Trophoblast cell (in vitro differentiated cells and primary cell): ENCODE measurements at places on chromosomes 13 and 19.

GRCh38 chr19:17526922-17527321 lies 15.5 kb downstream of the PGLS start:
- no peak for DNase-seq

- no peak for DNase-seq
Measured at GRCh38 chr13:80499536-80500290, 158.8 kb upstream of the SPRY2 start.

- DNase-seq, result no peak
Measured at GRCh38 chr13:29421118-29421517, 174.4 kb downstream of the SLC7A1 start.

GRCh38 chr13:46751811-46752635 lies 44.9 kb downstream of the ESD start:
- DNase-seq, result peak; percentile 13

- no peak for DNase-seq
Measured at GRCh38 chr13:56515441-56515840, 625.3 kb upstream of the PRR20A start.

DNA sequence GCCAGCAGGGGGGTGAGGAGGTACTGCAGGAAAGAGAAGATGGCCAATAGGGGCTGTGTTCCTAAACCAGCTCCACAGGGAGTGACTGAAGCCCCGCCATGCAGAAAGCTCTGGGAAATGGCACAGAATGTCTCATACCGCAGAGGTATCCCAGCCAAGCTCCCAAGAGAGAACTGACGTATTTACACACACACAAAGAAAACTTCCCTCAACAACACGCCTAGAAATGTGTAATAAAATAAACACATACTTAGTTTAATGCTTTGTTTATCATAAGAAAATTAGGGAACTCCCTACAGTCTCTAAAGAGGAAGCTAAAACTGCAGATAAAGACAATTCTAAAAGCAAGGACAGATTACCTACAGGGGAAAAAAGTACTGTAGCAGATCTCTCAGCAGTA lies 40.0 kb downstream of the ESD start:
- DNase-seq, result no peak

DNA sequence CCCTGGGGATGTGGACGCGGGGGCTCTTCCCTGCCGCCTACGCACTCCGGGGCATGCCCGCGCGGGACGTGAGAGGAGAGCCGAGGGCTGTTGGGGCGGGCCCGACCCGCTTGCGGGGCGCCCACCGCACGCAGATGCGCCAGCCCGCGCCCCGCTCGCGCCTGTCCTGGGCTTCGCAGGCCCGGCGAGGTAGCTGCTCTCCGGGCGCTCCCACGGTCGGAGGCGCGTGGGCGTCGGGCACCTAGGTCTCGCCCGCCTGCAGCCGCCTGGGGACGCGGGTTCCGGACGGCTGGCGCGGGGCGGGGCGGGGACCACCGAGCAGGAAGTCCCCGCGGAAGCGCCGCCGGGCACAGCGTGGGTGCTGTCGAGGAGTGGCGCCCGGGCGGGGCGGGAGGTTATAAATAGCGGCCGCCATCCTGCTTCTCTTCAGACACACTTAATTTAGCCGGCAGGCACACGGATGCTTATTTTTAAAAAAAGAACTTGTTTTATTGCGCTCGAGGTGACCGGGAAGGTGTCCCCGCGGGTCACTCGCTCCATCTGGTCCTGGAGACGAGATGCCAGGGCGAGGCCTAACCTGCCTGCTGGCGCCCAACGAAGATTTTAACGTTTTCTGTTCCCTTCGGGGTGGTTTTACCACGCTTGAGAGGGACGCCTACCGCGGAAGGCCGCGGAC lies 561 bp upstream of the GJA3 start:
- no peak for DNase-seq

DNA sequence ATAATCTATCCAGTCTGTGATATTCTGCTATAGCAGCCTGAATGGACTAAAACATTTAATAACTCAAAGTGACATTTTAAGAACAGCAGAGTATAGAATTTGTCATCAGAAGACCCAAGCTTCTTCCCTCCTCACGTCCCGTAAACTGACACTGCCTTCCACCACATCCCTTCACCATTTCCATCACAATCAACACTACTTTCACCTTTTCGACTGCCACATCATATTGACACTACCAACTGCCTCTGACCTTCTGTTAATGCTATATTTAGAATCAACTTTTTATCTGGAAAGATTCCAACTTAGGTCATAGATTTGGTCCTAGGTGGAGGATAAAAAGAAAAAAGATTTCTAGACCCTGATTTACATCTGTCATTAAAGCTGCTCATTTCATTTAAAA lies 39.6 kb downstream of the STOML3 start:
- DNase-seq, result no peak

DNA sequence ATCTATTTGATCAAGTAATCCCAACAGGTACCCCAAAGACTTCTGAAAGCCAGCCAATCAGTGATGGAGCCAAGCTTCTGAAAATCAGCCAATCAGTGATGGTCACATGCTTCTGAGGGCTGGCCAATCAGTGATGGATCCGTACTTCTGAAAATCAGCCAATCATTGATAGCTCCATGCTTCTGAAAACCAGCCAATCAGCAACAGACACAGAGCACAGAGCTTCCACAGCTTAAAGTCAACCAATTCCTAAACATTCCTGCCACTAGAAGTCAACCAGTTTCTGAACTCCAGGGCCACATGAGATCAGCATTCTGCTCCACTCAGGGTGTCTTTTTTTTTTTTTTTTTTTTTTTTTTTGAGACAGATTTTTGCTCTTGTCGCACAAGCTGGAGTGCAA lies 8.2 kb upstream of the HSD17B14 start:
- DNase-seq, result peak; percentile 81

DNA sequence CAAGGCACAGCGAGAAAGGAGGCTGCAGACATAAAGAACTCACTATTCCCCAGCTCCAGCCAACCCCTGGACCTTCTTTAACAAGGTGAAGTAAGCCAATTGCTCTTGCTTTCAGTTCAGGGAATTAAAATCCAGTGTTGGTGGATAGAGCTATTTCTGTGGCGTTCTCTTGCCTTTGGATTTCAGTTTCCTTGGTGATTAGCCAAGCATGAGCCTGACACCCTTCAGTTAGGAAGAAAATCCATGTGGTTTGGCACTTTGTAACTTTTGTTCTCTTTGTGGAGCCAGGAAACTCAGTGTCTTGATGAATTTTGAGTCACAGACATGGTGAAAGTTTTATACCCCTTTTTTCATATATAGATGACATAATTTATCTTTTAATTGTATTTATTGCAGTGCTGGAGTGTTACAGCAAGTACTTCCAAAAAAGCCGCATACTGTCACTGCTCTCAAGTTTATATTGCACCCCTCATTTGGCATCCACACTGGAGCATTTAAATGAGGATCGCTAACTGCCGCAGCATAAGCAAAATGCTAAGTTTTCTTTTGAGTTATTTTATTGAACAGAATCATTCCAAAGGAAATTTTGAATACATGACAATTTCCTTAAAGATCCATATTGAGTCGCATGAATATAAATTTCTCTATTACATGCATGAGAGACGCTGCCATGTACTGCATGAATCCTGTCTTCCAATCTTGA lies 406.8 kb downstream of the MYO16 start:
- no peak for DNase-seq

DNA sequence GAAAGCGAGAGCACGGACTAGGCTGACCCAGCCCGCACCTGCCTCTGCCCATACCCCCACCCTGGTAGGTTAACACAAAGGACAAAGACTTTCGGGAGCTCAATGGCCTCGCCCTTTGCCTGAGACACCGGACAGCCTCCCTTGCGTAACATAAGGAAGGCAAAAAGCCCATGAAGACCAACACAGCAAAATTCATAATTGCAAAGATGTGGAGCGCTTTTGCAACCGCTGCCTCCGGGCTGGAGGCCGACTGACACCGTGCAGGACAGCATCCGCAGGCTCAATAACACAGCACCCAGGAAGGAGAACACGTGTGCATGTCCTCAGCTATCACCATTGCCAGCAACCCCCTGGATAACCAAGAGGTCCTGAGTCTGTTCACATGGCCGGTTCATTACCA lies 15.4 kb downstream of the LILRA1 start:
- DNase-seq, result no peak

GRCh38 chr13:45926741-45927140 lies 75.2 kb upstream of the SIAH3 start:
- no peak for DNase-seq

- no peak for DNase-seq
Measured at GRCh38 chr13:36310417-36311108, 12.9 kb upstream of the CCDC169 start.

- DNase-seq, result no peak
Measured at GRCh38 chr13:59479629-59480028, 684.1 kb downstream of the DIAPH3 start.

GRCh38 chr19:29988351-29988750 lies 46.3 kb downstream of the URI1 start:
- DNase-seq, result no peak

GRCh38 chr13:98370806-98371515 lies 193.9 kb upstream of the RNF113B start:
- no peak for DNase-seq

- DNase-seq, result peak; percentile 20
Measured at GRCh38 chr13:21823949-21824348, 153.1 kb downstream of the FGF9 start.

GRCh38 chr13:67642657-67643056 lies 412.5 kb upstream of the PCDH9 start:
- DNase-seq, result no peak

GRCh38 chr13:65633806-65634205 lies 1596.3 kb downstream of the PCDH9 start:
- no peak for DNase-seq

GRCh38 chr13:48138270-48138669 lies 43.4 kb upstream of the MED4 start:
- no peak for DNase-seq

DNA sequence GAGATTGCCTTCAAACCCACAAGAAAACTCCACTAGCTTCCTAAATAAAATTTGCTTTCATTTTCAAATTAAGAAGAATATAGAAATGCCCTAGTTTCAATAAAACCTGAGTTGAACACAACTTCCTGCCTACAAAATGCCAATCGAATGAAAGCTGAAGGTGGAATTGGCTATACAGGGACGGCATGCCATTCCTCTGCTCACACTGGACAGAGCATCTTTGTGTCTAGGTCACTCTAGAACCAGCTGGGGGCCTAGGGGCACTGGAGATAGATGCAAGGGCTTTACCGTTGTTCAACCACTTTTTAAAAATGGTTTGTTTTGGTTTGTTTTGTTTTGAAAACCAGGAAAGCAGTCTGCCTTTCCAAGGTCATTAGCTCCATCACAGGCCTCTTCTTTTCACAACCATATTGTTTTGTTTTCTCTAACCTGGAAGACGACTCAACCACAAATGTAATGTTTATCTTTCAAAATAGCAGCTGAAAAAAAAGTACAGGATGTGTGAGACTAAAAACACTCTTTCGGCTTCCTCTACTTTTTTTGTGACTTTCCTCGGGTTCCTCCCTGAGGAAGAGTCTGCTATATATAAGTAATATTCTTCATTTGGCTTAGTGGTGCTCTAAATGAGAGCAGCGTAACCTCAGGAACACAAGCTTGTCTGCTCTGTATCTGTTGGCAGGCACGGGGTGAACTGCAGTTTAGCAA lies 11.9 kb upstream of the ITM2B start:
- DNase-seq, result peak; percentile 51

DNA sequence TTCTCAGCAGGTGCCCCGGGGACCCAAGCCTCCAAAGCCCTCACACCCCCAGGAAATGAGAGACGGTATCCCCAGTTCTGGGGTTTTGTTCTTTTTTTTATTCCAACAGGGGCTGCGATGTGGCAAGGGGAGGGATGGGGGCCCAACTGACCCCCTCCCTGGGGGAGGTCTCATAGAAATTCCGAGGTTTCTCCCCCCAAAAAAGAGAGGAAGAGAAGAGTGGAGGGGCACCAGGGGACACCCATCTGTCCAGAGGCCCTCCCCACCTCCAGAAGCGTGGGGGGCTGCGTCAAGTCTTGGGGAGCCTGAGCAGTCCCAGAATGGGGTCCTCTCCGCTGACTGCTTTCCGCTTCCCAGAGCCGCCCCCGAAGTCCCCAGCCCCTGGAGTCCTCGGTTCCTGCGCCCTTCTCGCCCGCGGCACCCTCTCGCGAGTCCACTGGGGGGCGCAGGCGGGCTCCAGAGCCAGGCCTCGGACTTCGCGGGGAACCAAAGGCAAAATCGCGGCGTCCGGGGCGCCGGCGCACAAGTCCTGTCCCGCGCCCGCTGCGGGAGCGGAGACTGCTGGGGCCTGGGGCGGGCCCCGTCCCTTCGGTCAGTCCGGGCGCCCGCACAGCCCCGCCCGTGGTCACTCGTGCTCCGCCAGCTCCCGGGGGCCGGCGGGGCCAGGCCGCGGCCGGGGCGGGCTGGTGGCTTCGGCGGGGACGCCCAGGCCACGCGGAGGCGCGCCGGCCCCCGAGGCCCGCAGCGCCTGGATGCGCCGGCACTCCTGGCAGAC lies 4.4 kb upstream of the ATP1A3 start:
- no peak for DNase-seq

DNA sequence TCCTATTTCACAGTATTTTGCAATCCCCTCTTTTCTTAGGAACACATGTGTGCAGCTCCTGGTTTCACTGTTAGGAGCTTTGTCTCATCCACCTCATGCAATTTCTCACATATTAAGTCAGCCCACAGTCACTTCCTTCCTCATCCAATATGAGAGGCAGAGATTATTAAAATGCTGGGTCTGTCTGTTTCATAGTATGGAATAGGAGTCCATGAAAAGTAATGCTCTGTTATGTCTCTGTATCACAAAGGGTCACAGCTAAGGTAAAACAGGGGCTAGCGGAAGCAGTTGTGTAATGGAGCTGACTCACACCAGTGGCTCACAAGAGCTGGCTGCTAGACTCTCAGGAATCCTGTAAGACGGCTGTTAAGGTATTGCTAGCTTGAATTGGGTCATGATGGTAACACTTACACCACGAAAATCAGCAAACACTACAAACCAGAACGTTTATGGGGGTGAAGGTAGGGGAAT lies 216.5 kb downstream of the EFNB2 start:
- peak; percentile 90 for DNase-seq

- DNase-seq, result peak; percentile 81
Measured at GRCh38 chr19:42191855-42192254, 25.6 kb downstream of the DEDD2 start.

DNA sequence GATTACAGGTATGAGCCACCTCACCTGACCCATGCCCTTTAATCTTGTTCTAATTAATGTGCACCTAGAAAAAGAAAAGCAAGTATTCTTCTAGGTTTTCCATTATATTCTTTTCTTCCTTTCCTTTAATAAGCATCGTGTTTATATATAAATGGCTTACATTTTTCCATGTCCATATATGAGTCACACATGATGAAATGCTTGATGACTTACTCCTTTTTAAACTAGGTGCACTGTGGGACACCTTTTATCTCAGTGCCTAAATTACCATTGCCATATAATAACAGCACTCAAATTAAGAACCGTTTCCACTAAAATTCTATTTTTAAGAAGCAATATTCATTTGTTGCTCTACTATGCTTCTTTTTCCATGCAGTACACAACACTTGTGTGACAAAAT lies 363.3 kb downstream of the LIG4 start:
- no peak for DNase-seq

DNA sequence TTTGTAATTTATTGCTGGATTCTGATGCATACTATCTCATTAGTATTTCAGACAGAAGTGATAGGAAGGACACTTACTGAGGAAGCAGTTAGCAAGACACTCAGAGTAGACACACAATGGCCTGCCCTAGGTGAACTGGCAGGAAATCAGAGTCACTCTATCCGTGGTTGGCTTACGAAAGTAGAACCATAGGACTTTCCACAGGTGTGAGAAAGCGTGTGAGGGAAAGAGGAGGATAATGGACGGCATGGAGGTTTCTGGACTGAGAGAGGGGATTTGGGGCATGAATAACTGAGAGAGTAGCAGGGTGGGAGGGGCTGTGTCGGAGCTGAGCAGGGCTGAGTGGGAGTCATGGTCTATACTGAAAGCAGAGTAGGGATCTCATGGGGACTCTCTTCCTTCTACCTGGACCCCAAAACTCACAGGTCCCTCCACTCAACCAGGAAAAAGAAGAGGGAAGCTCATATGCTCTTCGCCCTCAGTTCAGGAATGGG lies 18.7 kb upstream of the EID2 start:
- no peak for DNase-seq
